ENCODE measurements at places on chromosomes 4 and X. TPM values are rescaled to one million over a fixed set of nuclear protein-coding genes. Genes with fewer than 3 reads are reported as not detected.

DNA sequence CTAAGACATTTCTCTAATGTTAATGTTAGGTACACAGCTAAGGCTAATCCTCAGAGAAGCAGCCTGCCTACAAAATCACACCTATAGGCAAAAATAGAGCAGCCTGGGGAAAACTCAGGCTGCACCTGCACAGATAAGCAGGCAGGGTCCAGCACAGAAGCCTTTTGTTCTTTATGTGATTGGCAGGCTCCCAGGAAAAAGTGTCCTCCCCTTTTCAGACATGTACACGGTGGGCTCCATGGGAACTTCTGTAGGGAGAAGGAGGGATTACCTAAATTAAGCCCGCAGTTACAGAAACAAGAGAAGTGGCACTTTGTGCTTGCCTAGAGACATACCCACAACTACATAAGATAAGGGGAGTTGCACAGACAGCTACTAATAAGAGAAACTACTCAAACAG lies 4.0 kb upstream of the HSPA4L start:
- no peak for DNase-seq

DNA sequence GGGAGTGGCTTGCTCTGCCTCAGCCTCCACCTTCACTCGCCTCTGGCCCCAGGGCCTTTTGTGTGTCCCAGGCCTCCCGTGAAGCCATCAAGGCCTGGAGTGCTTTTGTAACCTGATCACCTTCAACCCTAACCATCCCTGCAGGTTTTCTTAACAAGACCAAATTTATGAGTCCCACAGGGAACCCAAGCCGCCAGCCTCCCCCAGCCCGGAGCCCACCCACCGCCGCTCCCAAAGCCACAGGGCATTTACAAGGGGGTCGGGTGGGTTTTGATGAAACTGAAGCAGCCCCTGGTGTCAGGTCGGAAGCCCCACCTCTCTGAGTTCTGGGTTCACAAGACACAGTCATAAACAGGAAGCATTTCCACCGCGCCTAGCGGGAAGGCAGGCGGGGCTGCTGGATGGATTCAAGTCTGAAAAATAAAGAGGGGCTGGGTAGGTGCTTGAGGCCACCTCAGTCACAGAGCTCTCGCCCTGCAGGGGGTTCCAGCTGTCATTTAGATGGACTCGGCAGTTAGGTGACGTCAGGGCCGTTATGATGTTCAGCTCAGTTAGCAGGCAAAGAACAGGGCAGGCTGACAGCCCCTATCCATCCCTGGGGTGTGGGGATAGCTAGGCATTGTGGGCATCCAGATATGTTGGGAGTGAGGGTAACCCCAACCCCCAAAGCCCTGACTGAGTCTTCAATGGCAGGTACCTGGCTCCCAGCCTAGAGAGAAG lies 128.5 kb downstream of the BCOR start:
- peak; percentile 11 for DNase-seq

DNA sequence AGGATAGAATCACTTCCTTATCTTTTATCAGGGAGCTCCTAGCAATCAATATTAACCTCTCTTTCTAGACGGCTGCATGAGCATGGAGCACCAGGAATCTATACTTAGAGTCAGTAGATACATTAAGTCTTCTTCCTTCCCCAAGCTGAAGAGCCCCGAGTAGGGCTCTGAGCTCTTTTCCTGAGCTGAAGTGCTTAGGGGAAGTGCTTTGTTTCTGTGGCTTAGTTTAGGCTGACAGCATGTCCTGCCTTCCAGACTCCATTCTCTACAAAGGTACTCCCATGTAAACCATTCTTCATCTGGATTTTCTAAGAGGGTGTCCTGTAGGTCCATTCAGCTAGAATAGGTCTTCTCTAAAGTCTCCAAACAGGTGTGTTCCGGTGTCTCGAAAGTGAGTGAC lies 127.5 kb upstream of the AFF2 start:
- no peak for DNase-seq

DNA sequence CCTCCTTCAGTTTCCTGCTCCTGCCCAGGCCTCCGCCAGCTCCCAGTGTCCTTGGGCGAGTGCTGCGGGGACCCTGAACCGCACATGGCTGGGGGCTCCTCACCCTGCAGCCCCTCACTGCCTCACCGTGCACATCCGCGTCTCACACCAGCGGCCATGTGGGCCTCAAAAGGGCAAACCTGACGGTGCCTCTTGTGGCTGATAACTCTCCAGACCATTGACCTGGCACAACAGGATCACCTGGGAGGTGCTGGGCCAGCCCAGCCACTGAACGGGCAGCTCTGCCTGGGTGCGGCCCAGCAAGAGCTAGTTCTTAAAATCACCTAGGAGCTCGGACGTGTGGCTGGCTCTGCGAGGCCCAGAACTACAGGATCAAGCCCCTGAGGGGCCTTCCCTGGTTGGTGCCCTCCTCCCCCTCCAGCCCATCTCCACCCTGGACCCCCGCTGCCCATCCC lies 4.1 kb upstream of the S100P start:
- no peak for DNase-seq

GRCh38 chr4:185654311-185654710 lies 119.0 kb upstream of the PDLIM3 start:
- no peak for DNase-seq

GRCh38 chrX:40146262-40147125 lies 48.7 kb upstream of the BCOR start:
- DNase-seq: peak; percentile 58

DNA sequence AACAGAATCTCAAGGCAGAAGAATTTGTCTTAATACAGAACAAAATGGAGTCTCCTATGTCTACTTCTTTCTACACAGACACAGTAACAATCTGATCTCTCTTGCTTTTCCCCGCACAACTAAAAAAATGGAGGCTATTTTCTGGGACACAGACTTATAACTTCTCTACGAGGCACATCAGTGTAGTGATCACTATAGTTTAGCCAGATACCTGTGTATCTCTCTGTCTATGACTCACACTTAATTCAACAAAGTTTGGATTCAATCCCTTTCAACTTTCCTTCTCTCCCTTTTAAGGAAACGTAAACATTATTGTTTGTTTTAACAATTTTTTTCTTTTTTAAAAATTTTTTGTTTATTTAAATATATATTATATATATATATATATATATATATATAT lies 29.4 kb downstream of the APELA start:
- DNase-seq: no peak

DNA sequence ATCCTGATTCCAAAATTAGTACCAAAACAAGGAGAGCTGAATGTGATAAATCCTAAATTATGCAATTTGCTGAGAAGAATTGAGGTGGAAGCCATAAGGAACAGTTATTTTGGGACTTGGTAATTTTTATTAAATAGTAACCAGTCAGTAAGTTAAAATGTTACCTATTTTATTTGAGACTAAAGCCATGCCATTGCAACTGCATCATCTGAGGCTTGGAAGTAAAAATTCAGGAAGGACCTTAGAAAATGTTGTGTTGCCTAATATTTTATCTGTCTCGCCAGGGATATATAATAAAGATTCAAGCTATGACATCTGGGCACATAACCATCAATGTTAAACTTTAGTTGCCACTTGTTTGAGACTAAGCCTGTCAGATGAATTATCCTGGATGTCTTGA lies 341.3 kb upstream of the MAGEB16 start:
- no peak for DNase-seq

DNA sequence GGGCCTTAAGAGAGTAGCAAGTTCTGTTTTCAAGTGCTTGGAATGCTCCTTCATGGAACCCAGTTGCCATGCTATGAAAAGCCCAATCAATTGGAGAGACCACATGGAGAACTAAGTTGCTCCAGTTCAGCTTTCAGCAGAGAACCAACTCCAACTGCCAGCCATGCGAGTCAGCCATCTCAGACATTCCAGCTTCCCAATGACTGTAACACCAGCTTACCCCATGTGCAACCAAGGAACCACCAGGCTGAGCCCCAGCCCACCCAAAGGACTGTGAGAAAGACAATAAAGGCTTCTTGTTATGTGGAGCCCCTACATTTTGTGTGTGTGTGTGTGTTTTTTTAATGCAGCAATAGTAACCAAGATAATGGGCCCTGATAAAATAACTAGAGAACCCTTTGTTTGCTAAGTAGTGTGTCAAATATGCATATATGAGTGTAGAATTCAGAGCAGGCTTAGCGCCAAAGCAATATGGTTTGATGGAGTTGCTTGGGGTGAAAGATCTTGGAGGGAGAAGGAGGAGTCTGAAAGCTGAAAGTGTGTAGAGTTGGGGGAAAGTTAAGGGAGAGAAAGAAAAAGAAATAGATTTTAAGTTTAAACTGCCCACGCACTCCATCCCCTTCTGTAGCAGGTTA lies 35.0 kb upstream of the CCKAR start:
- DNase-seq: no peak

GRCh38 chr4:7256984-7257810 lies 64.9 kb downstream of the SORCS2 start:
- no peak for DNase-seq

DNA sequence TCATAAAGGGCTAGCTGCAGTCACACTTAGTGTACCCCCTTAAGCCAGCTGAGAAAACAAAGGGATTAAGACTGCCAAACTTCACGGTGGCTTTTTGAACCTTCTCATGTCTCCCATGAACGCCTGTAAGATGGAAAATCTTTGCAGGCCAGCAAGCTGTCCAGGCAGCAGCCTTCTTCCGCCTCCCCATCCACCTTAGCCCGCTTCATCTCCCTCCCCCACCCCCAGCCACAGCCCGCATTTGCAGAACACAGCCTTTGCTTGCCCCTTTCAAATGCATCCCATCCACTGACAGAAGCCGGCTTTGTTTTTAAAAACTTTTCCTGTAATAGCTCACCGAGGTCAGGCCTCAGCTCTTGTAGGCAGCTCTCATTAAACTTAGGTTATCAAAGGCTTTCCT lies 113.8 kb upstream of the FAM9B start:
- DNase-seq: no peak

GRCh38 chrX:53433651-53434639 lies at the start of gene HSD17B10:
Gene HSD17B10, minus strand, starts transcription at chrX:53434370. Its CDS starts 25 bp downstream, at chrX:53434345.
- DNase-seq: peak; percentile 89

DNA sequence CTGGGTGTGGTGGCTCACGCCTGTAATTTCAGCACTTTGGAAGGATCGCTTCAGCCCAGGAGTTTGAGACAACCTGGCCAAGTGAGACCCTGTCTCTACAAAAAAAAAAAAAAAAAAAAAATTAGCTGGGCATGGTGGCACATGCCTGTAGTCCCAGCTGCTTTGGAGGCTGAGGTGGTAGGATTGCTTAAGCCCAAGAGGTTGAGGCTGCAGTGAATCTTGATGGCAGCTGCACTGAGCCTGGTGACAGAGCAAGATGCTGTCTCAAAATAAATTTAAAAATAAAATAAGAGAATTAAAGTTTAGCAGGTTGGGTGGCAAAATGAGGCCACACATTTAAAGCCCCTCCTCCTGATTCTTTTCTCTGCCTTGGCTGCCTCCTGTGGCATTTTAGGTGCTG lies 47.1 kb downstream of the HTT start:
- DNase-seq: no peak

- no peak for DNase-seq
Observed at GRCh38 chr4:8859550-8860095, 12.0 kb downstream of the HMX1 start.

DNA sequence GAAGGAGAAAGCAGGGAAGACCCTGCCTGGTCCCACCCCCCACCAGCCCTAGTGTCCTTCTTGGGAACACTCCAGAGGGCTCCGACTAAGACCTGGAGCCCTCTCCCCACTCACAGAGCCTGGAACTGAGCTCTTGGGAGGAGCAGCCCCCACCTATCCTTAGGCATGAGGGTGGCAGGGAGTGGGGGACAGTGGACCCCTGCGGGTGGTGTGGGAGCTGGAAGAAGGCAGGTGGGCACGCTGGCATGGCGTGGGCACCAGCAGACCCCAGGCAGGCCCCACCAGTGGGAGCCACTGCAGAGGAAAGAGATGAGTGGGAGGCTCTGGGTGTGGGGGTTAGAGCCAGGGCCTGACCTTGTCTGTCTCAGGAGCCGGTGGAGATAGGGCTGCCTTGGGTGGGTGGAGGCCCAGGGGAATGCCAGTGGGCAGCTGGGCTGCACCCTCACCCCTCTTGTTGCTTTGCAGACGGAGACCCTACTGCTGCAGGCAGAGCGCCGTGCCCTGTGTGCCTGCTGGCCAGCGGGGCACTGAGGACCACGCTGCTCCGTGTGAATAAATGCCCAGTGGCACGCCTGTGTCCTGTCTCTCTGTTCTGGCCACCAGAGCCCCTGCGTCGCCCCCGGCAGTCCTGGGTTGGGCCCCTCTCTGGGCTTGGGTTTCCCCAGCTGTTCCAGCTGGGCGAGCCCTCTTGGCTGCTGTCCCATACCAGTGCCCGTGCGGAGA lies 15.6 kb upstream of the NAT8L start:
- no peak for DNase-seq

GRCh38 chr4:165709516-165709915 lies 163.5 kb upstream of the TLL1 start:
- DNase-seq: no peak

DNA sequence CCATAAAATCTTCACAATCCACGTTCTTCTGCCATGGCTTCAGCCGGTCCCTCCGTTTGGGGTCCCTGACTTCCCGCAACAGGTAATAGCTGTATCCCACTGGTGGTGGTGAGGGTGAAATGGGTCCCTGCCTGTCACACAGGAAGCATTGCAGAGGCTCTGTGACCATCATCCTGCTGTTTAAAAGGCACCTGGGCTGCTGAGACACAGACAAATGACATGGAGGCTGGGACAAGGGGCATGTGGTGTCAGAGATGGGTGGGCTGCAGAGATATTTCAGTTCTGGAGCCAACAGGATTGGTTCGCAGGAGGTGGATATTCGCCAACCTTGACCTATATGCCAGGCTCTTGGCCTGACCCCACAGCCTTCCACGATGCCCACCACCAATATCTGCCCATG lies 82.1 kb downstream of the JAKMIP1 start:
- no peak for DNase-seq

- DNase-seq: no peak
Observed at GRCh38 chr4:4859799-4860599, 534 bp downstream of the MSX1 start.

NFXL1 gene
- 7.3 TPM for total RNA-seq

NEIL3 gene
- 1.3 TPM for total RNA-seq

CNKSR2 gene
- total RNA-seq: 4.0 TPM

CLCN3 gene
- 6.2 TPM for total RNA-seq

GRK4 gene
- total RNA-seq: 9.4 TPM

NIPAL1 gene
- total RNA-seq: under 0.01 TPM

IL21 gene
- total RNA-seq: not detected

BCOR gene
- total RNA-seq: 79.4 TPM

PFKFB1 gene
- total RNA-seq: 0.27 TPM

Measured in hematopoietic multipotent progenitor cell (in vitro differentiated cells).